ENCODE measurements at places on chromosomes 7 and 10. TPM values are rescaled to one million over a fixed set of nuclear protein-coding genes. Genes with fewer than 3 reads are reported as not detected.

DNA sequence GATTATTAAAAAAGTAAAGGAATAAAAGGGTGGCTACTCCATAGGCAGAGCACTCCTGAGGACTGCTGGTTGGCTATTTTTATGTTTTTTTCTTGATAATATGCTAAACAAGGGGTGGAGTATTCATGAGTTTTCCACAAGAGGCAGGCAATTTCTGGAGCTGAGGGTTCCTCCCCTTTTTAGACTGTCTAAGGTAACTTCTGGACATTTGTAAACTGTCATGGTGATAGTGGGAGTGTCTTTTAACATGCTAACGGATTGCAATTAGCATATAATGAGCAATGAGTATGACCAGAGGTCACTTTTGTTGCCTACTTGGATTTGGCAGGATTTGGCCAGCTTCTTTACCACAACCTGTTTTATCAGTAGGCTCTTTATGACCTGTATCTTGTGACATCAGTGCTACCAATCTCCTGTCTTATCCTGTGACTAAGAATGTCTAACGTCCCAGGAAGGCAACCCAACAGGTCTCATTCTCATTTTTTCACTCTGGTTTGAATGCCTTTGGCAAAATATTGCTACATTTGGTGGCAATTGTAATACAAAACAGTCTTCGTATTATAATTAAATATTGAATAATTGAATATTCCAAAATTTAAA lies 587.8 kb upstream of the POM121L12 start:
- H3K27me3 ChIP-seq: no peaks in the 10 kb centered on the region
- no peak overlapping the region for H3K27ac ChIP-seq
- no peaks in the 10 kb centered on the region for H3K36me3 ChIP-seq
- H3K4me3 ChIP-seq: no peak overlapping the region

DNA sequence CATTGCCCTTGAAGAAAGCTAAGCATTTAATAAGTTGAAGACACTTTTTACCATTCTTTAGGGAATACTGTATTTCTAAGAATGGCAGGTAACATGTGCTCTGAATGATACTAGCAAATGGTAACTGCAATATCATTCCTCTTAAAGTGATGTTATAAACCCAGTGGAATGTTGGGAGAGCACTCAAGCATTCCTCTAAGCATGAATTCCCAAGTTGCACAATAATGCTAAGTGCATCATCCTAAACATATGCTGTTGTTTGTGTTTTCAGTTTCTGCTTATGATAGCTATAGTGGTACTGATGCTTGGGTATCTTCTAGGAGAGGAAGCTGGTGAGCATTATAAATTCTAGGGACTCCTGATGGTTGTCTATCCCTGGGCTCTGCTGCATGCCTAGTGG lies 673.9 kb downstream of the PHTF2 start:
- H3K4me1 ChIP-seq: no peaks in the 10 kb centered on the region
- H3K36me3 ChIP-seq: no peaks in the 10 kb centered on the region
- H3K4me3 ChIP-seq: no peak overlapping the region
- DNase-seq: no peak
- H3K27ac ChIP-seq: no peak overlapping the region

GRCh38 chr7:118602090-118602489 lies 377.6 kb downstream of the ANKRD7 start:
- no peak overlapping the region for H3K27ac ChIP-seq
- H3K27me3 ChIP-seq: no peaks in the 10 kb centered on the region
- H3K4me1 ChIP-seq: no peaks in the 10 kb centered on the region
- no peak for DNase-seq
- no peak overlapping the region for H3K4me3 ChIP-seq

DNA sequence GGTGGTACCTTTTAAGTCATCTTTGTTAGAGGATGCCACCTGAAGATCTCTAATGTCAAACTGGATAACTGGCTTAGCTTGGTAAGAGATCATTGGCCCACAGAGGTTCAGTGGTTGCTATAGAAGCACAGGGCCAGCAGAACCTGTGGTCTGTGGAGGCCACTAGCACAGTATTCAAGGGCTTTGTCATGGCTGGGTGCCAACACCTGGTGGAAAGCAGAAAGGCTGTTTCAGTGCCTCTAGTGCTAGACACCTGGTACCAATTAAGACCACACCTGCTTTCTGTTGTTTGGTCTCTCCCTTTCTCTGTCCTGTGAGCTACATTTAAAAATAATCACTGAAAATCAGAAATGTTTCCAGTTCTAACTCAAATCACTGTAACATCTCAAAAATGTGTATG lies 10.0 kb upstream of the PCGF5 start:
- no peaks in the 10 kb centered on the region for H3K36me3 ChIP-seq
- no peaks in the 10 kb centered on the region for H3K4me1 ChIP-seq
- no peak overlapping the region for H3K27ac ChIP-seq
- DNase-seq: no peak
- H3K4me3 ChIP-seq: no peak overlapping the region

DNA sequence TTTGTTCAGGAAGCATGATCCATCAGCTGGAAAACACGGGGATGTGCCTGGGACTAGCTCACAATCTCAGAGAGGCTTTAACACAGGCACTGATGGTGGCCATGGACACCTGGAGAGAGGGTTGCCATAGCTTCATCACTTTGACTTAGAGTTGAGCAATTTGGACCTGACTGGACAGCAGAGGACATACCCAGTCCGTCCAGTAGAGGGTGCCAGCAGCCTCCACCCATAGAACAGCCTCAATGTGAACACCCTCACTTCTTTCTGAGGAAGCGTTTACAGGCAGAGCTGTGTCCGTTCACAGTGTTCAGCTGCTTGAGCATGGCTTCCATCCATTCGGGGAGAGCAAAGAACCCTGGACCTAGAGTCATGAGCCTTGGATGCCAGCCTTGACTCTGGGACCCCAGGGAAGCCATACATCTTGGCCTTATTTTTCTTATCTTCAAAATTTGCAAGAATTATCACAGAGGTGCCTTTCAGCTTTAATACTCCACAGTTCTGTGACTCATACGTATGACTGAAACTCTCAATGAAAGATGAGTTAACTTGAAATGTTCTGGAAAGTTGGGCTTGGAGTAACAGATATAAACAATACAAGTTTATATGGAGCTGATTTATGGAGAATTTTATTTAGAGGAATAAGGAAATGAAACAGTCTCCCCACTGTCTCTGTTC lies 302.9 kb upstream of the PODXL start:
- no peak overlapping the region for H3K27ac ChIP-seq
- H3K4me3 ChIP-seq: no peak overlapping the region
- 0 out of 2 replicates have a peak, but pooled peaks cover 2% of the 10 kb centered on the region for H3K27me3 ChIP-seq
- DNase-seq: peak; percentile 76

The NPM3 gene
- total RNA-seq: 137 TPM

DNA sequence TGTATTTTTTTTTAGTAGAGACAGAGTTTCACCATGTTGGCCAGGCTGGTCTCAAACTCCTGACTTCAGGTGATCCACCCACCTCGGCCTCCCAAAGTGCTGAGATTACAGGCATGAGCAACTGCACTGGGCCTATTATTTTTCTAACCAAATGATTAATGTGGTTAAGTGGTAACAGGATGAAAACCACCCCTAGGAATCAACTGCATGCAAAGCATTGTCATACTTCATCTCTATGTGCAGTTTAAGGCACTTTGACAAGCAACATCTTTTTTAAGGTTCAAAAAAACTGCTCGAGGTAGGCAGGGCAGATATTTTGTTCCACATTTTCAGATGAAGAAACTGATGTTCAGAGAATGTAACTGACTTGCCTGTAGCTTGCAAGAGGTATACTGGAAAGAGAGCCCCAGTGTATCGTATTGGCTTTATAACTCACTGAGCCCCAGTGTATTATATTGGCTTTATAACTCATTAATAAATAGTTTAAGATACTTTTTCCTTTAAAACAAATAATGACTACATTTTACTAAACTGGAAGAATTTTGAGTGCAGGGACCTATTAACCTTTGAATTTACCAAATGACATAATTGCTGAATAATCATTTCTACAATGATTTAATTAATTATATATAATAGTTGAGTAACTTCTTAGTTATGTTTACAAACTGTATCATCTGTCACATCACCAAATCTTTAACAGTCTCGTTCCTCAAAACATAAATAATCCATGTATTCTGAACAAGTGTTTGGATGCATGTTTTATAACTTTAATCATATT lies 38.1 kb downstream of the RTKN2 start:
- peaks cover 50% of the 10 kb centered on the region for H3K4me1 ChIP-seq
- peak overlapping the region; percentile 89 for H3K27ac ChIP-seq
- H3K36me3 ChIP-seq: no peaks in the 10 kb centered on the region
- no peak for DNase-seq
- no peak overlapping the region for H3K4me3 ChIP-seq

Measured in SJSA1 (cell line).